ENCODE measurements at places on chromosomes 7 and 10.
A peak's percentile ranks its signal among the peaks of the same experiment; 100 is the strongest.

DNA sequence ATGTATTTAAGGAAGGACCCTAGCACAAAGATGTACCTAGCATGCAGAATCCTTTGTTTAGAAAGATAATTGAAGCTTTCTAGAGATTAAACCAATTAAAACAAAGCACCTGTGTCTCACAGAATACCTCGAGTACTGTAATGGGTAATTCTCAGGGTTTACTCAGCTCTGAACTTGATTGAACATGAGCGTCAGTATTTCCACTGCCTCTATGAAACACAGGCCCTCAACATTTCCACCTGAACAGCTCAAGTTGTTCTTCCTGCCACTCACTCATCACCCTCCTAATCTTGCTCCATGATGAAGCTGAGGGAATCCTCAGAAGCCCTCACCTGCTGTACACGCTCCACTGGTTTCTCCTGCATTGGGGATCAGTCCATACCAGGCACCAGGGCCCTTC lies 33.7 kb upstream of the FZD1 start:
- no peak for DNase-seq

GRCh38 chr7:137834552-137834951 lies 12.2 kb downstream of the DGKI start:
- no peak for DNase-seq

- no peak for DNase-seq
Measured at GRCh38 chr10:96448021-96448457, 65.7 kb downstream of the TLL2 start.

GRCh38 chr10:49585387-49585786 lies 24.7 kb upstream of the SLC18A3 start:
- no peak for DNase-seq

GRCh38 chr10:114239994-114240345 lies 916 bp downstream of the VWA2 start:
- no peak for DNase-seq

DNA sequence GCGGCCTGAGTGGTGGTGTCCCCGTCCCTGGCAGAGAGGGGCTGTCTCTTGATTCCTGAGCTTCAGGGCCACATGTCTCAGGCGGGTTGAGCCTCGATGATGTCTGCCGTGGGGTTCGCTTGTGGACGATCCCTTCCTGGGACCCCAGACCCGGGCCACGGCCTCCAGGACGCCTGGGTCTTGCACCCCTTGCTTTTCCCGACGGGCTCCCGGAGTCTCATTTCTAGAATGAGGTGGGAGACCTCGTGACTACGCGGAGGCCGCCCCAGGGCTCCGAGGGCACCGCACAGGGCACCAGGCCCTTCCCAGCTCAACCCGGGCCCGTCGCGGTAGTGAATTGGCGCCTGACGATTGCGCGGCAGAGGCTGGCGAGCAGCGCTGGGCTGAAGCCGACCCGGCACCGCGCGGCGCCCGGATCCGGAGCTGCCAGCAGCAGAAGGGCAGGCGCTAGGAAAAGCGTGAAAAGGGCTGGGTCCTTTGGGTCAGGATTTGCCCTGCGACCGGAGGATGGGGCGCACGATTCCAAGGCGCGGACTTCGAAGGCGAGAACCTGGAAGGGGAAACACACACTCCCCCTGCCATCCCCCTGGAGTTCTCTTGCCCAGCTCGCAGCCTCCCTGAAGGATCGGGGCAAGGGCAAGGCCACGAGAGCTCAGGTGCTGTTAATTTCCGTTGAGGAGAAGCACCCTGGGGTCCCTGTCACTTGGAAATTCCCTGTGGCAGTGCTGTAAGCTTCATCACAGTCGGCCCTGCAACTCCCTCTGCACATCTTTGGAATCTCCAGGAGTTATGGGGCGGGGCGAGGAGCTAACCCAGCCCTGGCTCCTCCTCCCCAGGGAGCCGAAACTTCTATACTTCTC lies 15.5 kb downstream of the TLX1 start:
- no peak for DNase-seq

DNA sequence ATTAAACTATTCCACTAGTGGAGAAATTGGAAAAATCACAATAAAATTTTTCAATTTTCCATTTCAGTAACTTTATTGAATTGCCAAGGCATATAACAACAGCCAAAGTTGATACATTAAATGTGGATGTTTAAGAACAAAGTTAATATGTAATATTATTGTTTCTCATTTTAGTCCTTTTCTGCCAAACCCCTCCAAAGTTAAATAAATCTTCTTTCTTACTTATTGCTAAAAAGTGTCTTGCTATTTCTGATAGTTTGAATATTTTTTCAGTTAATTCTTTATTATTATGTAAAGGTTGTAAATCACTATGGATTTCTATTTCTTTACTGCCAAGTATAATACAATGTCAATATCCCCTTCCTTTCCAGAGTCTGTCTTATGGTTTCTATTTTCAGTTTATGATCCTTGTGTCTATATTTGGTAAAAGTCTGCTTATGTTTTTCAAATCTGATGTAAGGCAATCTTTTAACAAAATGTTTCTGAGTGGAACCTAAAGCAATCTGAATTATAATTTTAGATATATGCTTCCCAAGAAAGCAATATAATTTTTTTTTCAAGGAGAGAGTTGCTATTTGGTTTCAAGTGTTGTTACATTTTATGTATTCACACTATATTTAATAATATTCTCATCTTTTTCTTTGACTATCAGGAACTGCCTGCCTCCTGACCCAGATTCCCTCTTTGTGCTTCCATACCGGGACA lies 80.3 kb upstream of the RHOBTB1 start:
- DNase-seq, result no peak

DNA sequence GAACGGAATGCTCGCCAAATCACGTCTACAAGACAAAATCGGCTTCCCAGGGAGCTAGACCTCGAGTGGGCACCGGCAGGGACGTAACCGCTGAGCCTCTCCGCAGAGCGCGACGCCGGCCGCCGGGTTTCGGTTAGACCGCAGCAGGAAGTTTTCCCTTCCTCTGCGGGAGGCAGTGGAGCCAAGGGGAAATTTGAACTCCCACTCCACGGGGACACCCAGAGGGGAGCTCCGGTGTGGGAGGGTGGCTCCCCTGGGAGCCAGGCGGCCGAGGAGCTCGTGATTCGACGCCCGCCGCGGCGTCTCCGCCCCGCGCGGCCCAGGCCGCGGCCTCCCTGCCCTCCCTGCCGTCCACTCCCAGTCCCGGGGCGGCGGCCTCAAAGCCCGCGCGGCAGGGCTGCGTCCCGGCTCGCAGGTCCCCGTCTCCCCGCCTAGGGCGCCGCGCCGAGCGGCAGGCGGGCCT lies 426 bp downstream of the SYPL1 start:
- peak; percentile 15 for DNase-seq

- DNase-seq, result no peak
Measured at GRCh38 chr7:148672041-148672440, 26.7 kb upstream of the CUL1 start.

- DNase-seq, result no peak
Measured at GRCh38 chr10:37667736-37668135, 189.7 kb downstream of the ZNF248 start.

DNA sequence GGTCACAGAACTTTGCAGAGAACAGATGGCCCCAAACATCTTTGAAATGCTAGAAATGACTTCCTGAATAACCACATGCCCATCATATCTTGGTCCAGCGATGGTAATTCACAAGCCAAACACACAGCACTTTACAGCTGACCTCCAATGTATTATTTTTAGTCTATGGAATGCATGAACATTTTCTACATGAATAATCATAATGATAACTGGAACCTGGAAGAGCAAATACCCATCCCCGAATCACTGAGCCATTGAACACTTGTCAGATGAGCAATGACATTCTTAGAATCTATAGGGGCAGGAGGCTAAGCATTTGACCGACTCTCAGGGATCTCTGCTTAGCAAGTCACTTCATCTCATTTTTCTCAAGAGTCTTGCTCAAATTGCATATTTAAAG lies 167.3 kb downstream of the CREB5 start:
- DNase-seq, result no peak

- no peak for DNase-seq
Measured at GRCh38 chr10:123424537-123424936, 241.6 kb upstream of the GPR26 start.

DNA sequence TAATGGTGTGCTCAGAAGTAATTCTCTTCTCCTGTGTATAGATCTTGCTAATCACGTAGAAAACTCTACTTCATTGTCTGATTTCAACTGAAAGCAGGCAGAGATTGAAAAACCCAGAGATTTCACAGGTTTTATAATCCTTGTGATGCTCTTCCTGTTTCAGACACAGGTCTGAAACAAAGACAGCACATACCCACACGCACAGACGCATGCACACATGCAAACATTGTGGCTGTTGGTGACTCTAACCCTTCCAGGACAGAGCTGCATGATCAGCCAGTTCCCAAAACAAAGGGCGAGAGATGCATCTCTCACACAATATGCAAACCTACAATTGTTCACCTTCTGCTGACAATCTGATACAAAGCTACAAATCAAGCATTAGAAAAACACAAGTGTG lies 11.1 kb upstream of the TFEC start:
- DNase-seq, result no peak

- peak; percentile 86 for DNase-seq
Measured at GRCh38 chr7:66099551-66100407, 14.9 kb upstream of the CRCP start.

DNA sequence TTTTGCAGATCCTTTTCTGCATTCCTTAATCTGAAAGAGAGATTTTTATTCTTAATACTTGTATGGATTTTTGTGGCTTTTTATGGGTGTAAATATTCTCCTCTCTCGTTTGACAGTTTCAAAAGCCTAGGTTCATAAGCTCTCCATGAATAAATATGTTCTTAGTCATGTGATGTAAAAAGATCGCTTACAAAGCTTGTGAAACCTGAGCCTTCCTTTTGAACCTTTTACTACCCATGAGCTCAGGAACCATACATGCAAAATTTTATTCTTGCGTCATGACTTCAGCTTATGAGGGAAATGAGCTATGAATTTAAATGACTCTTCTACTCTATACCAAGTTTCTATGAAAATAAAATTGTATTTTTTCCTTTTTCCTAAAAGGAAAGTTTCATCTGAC lies 98.7 kb downstream of the POLL start:
- peak; percentile 12 for DNase-seq

- DNase-seq, result no peak
Measured at GRCh38 chr7:116161728-116162127, 48.6 kb upstream of the TES start.

DNA sequence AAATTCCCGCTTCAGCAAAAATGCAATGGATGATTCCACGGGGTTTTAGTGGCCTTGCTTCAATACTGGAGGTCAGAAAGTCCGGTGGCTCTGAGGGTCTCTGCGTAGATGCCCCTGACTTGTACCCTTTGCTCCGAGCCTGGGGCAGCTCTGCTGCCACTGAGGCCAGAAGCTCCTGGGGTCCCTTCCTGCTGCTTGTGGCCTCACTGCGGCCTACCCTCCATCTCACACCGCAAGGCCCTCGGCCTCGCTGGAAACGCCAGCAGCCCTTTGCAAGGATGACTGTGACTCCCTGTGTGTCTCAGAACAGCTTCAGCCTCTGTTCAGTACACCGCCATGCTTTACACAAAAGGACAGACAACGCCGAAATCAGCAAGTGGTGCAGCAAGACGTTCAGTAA lies 244.8 kb downstream of the ACTR3B start:
- no peak for DNase-seq

- no peak for DNase-seq
Measured at GRCh38 chr7:82273886-82274285, 169.7 kb downstream of the CACNA2D1 start.

DNA sequence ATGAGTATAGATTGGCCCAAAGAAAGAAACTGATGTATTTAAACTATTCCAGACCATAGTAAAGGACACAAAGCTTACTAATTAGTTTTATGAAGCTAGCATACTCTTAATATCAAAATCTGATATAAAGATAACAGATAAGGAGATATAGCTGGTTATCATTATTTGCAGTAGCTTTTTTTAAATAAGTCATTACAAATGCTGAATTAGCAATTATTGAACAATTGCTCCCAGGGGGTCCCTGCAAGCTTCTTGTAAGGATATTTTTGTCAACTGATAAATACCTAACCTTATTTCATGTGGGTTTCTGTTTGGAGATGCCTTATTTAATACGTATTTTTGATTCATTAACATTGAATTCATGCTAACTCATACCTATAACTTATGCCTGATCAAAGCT lies 99.0 kb downstream of the RAB18 start:
- no peak for DNase-seq

- no peak for DNase-seq
Measured at GRCh38 chr10:126351021-126351420, 37.3 kb downstream of the ADAM12 start.

DNA sequence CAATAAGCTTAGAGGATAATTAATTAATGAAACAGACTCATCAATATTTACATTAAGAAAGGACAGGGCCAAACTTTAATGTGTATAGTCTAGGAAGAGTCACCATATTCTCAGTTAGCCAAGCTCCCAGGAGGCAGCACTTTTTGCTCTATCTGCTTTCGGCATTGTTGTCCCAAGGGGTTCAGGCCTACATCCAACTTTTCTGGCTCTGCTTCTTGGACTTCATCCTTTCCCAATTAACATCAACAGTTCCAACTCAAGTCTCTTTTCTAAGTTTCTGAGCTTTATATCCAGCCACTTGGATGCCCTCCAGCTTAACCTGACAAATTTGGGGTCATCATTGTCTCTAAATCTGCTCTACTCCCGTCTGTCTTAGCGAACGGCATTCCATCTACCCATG lies 42.8 kb downstream of the GLI3 start:
- DNase-seq, result no peak

DNA sequence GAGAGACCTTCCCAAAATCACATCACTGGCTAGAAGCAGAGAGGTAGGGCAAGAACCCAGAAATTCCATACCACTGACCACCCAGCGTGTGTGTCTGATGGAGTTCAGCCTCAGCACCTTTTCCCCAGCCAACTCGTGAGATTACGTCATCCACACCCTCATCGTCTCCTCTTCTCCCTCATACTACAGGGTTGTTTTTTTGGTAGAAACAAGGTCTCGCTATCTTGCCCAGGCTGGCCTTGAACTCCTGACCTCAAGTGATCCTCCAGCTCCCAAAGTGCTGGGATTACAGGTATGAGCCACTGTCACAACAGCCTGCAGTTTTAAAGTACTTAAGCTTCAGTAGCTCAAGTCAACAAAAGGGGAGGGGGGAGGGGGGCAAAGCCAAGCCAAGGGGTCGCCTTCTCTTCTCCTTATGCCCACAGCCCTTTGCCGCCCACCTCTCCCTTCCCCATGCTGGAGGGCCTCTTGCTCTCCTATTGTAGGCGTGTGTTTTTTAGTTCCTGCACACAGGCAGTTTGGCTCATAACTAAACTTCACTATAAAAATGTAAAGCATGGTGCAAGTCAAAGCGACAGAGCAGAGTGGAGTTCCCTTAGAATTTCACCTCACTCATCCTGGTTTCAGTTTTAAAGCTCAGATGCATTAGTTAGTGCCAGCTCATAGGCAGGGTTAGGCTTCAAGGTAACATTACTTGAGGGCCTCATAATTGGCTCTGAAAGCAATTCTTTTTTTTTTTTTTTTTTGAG lies 5.2 kb upstream of the PRDX3 start:
- DNase-seq, result no peak

GRCh38 chr7:149430192-149430591 lies 30.7 kb downstream of the ZNF777 start:
- no peak for DNase-seq

GRCh38 chr7:139738101-139738489 lies 39.7 kb downstream of the HIPK2 start:
- DNase-seq, result no peak

- DNase-seq, result no peak
Measured at GRCh38 chr10:103367379-103367781, 396 bp upstream of the TAF5 start.

- no peak for DNase-seq
Measured at GRCh38 chr7:133845005-133845404, 282.1 kb upstream of the LRGUK start.

GRCh38 chr7:118590107-118590506 lies 365.6 kb downstream of the ANKRD7 start:
- DNase-seq, result no peak

- no peak for DNase-seq
Measured at GRCh38 chr7:126799541-126799940, 453.2 kb downstream of the GRM8 start.

All from NCI-H2029 treated with DMSO at 0.1 percent for 48 hours (cell line).